ENCODE measurements at places on chromosomes 2 and 18.

GRCh38 chr2:94861308-94862152 is 9.7 kb upstream of the TEKT4 start:
- DNase-seq: peak; percentile 45

- DNase-seq: no peak
Observed at GRCh38 chr2:41621095-41621494, 426.7 kb upstream of the PKDCC start.

DNA sequence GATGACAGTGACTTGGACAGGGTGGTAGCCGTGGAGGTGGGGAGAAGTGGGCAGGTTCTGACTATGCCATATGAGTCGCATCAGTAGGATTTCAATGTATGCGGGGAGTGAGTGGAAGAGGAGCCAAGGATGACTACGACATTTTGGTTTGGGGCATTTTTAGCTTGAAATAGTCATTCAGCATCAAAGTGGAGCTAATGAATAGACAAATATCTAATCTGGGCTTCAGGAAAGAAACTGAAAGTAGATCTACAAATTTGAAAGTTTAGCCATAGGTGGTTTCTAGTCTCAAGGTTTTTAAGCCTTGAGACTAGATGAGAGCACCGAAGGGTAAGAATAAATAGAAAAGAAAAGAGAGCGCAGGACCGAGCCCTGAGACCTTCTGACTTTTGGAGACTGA is 58.3 kb downstream of the FEZ2 start:
- no peak for DNase-seq

- DNase-seq: no peak
Observed at GRCh38 chr2:96238266-96238665, 27.5 kb downstream of the TMEM127 start.

- DNase-seq: no peak
Observed at GRCh38 chr2:160362541-160362940, 131.1 kb downstream of the RBMS1 start.

DNA sequence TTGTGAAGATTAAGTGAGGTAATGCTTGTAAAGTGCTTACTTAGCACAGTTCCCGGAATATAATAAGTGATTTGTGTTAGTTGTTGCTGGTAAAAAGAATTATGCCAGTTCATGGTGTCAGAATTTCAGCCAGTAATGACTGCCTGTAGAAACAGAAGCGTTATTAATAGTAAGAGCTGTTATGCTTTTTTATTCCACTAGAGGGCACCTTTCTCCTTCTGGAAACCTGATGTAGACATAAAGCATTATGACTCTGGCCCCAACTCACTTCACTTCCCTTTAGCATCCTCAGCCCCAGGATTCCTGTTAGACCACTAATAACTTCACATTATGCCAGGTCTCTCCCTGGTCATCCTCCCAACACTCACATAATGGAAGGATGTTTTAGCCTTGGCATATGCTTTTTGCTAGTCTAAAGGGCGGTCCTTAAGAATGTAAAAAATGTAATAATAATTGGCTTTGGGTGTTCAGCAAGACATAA is 34.9 kb downstream of the C18orf54 start:
- DNase-seq: no peak

Data from islet precursor cell (in vitro differentiated cells).